ENCODE measurements at places on chromosomes 4 and X.

DNA sequence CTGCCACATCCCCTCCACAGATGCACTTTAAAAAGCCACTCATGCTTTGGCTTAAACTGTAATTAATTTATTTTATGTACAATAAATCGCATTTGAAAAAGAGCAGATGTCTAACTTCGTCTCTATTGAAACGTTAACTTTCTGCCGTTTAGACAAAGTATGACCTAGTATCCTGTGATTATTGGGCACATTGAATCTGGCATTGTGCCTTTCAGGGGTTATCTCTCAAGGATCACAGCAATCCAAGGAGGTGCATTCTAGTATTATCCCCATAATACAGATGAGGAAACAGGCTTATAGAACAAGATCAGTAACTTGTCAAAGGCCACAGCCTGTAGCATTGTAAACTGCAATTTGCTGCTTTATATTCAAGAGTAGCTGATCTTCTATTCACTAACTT, 4.6 kb downstream of the RASL11B start:
- no peak for DNase-seq

DNA sequence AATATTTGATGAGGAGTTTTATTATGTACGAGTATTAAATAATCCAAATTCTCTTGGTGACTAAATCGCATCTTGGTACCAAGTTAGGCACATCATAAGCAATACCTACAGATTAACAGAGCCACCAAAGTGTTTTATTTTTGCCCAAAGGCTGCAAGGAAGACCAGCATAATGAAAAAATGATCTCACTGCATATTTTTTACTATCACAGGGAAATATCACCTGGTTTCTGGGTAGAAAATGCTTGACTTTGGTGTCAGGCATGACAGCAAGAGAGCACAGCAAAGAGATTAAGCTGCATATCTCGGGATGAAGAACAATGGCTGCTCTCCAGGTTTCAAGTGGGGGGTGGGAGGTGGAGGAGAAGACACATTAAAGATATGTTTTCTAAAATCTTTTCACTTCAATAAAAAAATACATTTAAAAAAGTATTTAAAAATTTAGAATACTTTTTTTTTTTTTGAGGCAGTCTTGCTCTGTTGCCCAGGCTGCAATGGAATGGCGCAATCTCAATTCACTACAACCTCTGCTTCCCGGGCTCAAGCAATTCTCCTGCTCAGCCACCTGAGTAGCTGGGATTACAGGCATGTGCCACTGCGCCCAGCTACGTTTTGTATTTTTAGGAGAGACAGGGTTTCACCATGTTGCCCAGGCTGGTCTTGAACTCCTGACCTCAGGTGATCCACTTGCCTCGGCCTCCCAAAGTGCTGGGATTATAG, 86.1 kb downstream of the FRYL start:
- DNase-seq, result no peak

- DNase-seq, result no peak
Observed at GRCh38 chrX:16848541-16848940, 21.6 kb downstream of the RBBP7 start.

- DNase-seq, result no peak
Observed at GRCh38 chr4:98572697-98573096, 85.7 kb downstream of the TSPAN5 start.

DNA sequence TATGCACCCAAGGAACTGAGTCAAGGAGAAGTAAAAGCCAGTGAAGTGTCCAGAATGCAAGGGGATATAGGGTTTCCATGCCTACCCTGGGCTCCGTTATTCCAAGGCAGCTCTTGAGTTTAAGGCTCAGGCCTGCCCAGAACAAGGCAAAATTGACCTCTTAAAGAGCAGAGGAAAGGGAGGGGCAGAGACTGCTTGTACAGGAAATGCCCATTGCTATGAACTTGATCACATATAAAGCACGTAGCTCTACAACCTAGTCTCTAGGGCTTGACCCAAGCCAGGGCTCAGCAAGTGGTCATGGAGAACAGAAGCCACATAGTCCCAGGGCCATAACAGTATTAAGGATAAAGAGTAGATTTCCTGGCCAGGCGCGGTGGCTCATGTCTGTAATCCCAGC, 58.2 kb upstream of the MSN start:
- no peak for DNase-seq

- DNase-seq, result no peak
Observed at GRCh38 chr4:79467246-79467932, 59.4 kb upstream of the GK2 start.

GRCh38 chr4:155428128-155428527, 51.4 kb upstream of the MAP9 start:
- no peak for DNase-seq

DNA sequence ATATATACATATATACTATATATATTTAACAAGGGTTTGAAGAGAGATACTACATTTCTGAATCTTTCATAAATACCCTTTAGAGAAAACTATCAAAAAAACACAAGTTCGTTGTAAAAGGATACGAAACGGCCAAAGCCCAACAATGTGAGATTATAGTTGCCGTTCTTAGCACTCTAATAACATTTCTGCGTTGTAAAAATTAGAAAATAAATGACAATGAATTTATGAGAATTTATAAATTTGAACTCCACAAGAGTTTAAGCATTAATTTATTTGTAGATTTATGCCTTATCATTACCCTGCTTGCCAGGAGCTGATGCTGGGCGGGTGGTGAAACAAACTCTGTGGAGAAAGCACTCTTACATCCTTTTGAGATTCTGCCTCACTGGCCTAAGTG, 1.1 kb downstream of the WDR17 start:
- DNase-seq, result no peak

- DNase-seq, result no peak
Observed at GRCh38 chr4:24003496-24003895, 113.6 kb upstream of the PPARGC1A start.

DNA sequence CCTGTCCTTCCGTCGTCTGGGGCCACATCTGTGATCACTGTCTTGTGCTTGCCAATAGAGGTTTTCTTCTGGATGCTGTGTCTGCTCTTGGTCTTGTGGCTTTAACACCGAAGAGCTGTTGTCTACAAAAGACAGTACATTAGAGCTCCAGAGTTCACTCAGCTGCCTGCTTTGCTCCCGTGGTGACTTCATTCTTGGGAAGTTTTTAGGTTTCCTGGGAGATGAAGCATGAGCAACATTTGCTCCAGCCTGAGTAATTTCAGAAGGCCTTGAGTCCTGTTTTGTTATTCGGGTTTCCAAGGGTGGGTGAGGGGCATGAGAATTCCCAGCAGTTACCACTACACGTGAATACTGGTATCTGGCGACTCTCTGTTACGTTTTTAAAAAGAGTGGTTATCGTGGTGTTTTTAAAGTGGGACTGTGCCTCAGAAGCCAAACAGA, 189.2 kb downstream of the SHROOM3 start:
- no peak for DNase-seq

- peak; percentile 90 for DNase-seq
Observed at GRCh38 chr4:146049802-146050201, 111.2 kb upstream of the ZNF827 start.

GRCh38 chr4:20684852-20685763, 15.2 kb upstream of the PACRGL start:
- DNase-seq, result peak; percentile 51

- no peak for DNase-seq
Observed at GRCh38 chr4:142700531-142700930, 145.6 kb downstream of the INPP4B start.

DNA sequence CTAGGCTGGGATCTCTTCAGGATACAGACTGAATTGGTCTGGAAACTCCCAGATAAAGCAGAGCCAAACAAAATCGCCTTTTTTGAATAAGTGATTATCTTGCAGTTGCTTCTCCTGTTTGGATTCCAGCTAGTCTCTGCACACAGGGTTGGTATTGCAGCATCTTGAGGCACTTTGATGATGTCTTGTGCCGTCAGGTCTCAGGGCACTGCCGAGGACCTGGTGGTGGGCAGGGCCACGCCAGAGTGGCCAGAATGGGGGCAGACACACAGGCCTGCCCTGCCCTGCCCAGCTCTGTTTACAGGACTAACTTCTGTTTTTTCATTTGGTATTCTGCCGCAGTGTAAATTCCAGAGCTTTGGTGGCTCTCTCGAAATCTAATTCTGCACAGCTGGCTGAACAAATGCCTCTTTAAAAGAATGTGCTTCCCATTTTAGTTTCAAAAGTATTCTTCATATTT, 276.1 kb downstream of the NR3C2 start:
- DNase-seq, result no peak

- no peak for DNase-seq
Observed at GRCh38 chr4:70746179-70746839, 24.5 kb downstream of the RUFY3 start.

GRCh38 chr4:148312956-148313490, 129.2 kb downstream of the NR3C2 start:
- DNase-seq, result no peak

DNA sequence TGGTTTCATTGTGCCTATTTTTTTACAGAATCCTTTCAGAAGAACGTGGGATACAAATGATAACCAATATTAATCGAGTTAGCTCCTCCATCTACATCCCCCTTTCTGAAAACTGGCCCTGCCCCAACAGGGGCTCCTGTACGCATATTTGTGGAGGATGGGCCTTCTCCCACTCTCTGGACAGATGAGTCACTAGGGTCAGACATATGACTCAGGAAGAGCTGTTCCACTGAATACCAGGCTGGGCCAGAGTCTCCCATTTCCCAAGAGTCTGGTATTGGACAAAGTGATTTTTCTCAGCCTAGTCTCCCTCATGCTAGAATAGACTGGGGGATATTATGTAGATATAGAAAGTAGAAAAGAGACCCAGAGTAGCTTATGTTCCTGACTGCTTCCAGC, 142.4 kb downstream of the TSPAN5 start:
- DNase-seq, result no peak

DNA sequence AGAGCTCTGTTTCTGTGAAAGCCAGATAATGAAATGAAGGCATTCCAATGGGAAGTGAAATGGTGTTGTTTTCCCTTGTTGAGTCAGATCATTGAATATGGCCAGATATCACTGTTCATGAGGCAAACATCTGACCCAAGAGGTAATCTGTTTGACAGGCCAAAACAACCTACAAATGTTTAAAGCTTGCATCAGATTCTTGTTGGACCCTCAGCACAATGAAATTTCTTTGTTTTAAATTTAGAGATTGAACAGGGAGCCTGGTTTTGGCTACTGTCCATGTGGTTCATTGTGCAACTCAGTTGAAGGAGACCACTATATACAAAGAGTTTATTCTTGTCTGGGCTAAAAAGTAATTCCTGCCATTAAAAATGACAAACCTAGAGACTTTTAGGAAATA, 159.1 kb downstream of the AFF2 start:
- DNase-seq, result no peak

- DNase-seq, result no peak
Observed at GRCh38 chr4:30968926-30969325, 248.8 kb downstream of the PCDH7 start.

GRCh38 chr4:53040851-53041250, 178.7 kb downstream of the RASL11B start:
- no peak for DNase-seq

DNA sequence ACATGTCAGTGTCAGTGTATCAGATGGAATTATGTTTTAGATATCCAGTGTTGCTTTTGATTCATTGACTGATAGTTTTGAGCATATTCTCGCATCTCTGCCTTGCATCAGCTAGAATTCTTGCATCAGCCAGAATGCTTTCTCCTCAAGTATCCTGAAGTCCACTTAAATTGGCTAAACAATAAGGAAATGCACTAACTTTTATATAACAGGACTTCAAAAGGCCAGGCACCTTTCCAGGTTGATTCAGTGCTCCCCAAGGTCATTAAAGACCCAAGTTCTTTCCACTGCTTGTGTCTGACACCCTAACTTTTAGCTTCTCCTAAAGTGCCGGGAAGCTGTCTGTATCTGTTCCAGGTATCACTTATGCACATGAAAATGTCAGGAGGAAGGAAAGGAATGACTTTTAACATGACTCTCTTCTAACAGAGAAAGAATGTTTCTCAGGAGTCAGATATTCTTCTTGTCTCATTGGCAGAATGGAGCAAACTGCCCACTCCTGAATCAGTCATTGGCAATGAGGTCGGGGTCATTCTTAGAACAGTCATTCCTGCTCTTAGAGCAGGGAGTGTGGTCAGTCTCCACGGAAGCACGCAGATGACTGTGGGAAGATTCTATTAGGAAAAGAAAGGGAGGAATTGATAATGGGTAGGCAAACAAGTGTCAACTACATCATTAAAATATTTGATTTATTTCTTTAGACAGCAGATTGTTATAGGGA, 92.9 kb upstream of the TLL1 start:
- no peak for DNase-seq
